ENCODE measurements at places on chromosomes 6 and 20.

DNA sequence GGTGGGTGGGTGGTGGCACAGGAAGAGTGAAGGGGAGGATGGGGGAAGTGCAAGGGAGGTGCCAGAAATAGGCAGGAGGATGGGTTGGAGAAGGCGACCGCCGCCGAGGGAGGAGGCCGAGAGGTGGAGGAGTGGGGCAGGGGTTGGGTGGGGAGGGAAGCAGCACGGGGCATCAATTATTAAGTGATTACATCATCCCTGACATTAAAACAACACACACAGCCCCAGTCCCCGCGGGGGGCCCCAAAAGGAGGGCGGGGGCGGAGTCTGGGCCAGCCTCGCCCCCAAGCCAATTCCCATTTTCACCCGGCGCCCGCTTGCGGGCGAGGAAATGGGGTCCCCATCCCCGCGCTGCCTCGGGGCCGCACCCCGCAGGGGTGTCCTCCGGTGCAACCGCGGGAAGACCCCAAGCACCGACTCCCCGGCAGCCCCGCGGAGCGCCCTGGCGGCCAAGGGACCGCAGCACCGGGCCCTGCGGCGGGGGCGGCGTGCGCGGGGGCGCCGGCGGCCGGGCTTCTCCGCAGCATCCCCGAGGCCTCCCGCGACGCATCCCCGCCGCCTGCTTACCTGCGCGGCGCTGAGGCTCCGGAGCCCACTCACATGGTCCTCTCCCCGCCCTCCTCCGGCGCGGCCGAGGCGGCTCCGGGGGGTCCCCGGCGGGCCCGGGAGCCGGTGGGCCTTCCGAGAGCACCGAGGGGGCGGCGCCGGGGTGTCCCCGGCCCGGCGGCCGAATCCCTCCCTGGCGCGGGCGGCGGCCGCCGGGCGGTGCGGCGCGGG lies 663 bp downstream of the FYN start:
- DNase-seq, result no peak

DNA sequence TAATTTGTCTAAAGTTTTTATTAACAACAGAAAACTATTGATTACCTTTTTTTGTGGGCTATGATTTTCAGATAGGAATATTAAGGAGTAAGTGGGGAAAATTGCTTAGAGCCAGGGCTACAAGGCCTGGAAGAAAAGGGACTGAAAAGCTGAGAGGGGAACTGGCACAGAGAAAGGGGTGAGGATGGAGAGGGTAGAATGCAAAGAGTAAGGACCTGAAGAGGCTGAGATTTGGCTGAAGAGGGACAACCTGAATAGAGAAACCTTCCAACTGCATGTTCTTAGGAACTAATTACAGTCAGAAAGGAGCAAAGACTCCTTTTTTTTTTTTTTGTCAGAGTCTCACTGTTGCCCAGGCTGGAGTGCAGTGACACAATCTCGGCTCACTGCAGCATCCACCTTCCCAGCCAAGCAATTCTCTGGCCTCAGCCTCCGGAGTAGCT lies 16.7 kb downstream of the BTN2A1 start:
- no peak for DNase-seq

DNA sequence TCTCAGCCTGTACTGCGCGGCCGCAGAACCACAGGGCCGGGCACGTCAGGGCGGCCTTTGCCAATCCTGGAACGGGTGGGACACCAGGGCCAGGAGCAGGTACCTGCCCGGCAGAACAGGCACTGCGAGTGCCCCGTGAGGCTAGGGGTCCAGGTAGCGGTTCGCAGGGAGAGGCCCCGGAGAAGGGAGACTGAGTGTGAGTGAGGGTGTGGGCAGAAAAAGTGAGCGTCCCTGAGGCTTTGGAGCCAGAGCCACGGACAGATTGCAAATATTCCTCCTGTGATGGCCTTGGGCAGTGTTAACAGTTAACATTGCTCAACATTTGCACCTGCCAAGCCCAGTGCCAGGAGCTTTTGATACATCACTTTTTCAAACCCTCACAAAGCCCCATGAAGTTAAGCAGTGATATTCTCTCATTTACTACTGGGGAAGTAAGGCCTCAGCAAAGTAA lies 491 bp downstream of the GNMT start:
- no peak for DNase-seq

GRCh38 chr6:47083586-47084047 lies 41.5 kb upstream of the ADGRF1 start:
- no peak for DNase-seq

GRCh38 chr6:87181903-87182302 lies 26.5 kb downstream of the ZNF292 start:
- DNase-seq, result no peak

- no peak for DNase-seq
Observed at GRCh38 chr6:108896111-108896661, 48.0 kb downstream of the ARMC2 start.

- DNase-seq, result no peak
Observed at GRCh38 chr6:167776906-167777627, 49.6 kb upstream of the AFDN start.

DNA sequence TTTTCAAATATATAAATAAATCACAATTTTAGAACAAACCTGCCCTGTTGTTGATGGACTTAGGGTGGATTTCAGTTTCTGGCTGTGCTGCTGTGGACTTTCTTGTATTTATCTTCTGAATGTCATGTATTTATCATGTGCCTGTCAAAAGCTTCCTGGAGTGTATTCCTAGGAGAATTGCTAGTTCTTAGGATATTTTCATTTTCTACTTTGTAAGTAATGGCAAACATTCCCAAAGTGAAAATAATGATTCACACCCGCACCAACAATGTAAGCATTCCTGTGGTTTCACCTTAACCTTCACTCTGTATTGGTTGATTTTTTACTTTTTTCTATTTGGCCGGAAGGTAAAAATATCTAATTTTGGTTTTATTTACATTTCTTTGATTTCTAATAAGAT lies 387.8 kb downstream of the SMOC2 start:
- DNase-seq, result no peak

DNA sequence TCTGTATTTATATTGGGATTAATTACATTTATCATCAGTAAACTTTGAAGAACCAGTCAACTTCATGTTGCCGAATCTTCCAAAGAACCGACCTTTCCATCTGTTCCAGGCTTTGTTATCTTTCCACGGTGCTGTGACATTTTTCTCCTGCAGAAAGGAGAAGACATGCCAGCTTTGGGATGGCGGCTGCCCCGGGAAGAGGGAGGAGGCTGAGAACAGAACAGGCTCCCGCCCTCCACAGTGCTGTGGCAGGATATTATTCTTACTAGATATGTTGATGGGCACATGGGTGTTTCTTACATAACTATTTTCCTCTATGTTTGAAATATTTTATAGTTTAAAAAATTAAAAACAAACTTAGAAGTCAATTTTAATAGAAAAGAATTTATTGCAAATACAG lies 44.9 kb downstream of the GINS1 start:
- DNase-seq, result no peak

All from stimulated activated CD8-positive, alpha-beta memory T cell treated with anti-CD3 and anti-CD28 coated beads, Interleukin-15, amount 100 ng/mL, for 1 hour (primary cell).